Stimulated activated CD8-positive, alpha-beta memory T cell treated with anti-CD3 and anti-CD28 coated beads, Interleukin-12 subunit alpha, Interleukin-12 subunit beta, amount 100 ng/mL, for 1 hour (primary cell): ENCODE measurements at places on chromosomes 3 and 15.

DNA sequence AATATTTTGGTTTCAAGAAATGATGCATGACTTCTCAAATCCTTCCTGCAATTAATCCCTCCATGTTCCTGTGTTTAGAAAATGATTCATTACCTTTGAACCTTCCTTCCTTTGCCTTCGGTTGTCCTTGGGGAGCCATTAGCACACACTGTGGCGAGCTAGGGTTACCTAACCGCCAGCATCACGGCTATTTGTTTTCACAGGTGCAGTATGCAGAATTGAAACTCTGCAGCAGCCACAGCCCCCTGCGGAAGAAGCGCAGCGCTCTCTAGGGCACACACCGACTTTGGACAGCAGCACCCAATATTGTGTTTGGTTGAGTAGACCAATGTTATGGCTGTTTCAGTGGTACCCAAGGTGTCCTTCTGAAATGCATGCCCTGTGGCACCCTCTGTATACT is 247.4 kb downstream of the MCTP2 start:
- no peak for DNase-seq

- DNase-seq, result no peak
Observed at GRCh38 chr3:109188741-109189140, 52.2 kb downstream of the C3orf85 start.

DNA sequence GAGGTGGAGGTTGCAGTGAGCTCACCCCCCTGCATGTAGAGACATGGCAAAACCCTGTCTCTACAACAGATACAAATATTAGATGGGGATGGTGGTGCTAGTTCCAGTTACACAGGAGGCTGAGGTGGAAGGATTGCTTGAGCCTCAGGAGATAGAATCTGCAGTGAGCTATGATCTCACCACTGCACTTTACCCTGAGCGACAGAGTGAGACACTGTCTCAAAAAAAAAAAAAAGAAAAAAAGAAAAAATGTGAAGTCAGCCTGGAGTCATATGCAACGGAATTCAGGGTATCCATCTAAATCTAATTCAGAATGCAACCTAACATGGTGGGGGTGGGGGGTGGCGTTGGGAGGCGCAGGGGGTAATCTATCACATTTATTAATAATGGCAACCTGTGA is 37.1 kb upstream of the NR2F2 start:
- no peak for DNase-seq

GRCh38 chr15:88337993-88338392 is 81.5 kb upstream of the NTRK3 start:
- no peak for DNase-seq

DNA sequence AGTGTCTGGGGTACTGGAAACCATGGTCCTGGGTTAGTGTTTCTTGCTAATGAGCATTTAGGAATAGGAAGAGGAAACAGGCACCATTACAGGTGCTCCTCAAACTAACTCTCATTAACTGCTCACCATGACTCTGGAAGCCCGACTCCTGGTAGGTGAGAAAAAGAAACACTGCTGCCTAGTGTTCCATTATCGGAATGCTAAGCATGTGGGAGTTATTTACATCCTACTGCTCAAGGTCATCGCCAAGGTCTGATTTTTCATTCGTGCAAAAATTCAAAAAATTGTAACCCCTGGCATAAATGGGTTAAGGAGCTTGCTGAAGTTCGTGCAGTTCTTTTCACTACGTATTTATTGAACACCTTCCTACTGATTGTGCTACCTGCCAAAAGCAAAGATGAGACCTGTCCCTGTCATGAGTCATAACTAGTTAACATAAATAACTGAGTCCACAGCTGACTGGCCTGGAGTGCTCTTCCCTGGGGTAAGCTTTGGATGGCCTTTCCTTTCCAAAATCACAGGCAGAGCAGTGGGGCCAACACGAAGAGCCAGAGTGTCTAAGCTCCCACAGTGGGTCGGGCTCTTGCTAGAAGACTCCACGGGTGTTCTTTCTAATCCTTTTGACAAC is 22.7 kb upstream of the PAQR5 start:
- DNase-seq, result no peak

DNA sequence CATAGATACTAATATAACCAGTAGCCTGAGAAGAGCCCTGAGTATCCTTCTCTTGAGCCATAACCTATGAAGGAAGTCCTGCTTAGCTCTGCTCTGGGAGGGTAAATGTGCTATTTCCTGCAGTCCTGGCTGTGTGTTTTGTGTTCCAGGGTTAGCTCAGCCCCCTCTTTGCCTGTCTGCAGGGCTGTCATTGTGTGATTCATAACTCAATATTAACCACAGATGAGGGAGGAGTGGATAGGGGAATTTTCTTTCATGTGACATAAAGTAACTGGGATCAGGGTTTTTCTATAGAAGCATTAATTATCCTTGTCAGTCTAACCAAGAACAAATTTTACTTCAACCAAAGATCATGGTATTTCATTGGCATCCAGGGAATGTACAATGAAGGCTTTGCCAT is 183.3 kb upstream of the ZBTB20 start:
- DNase-seq, result no peak

DNA sequence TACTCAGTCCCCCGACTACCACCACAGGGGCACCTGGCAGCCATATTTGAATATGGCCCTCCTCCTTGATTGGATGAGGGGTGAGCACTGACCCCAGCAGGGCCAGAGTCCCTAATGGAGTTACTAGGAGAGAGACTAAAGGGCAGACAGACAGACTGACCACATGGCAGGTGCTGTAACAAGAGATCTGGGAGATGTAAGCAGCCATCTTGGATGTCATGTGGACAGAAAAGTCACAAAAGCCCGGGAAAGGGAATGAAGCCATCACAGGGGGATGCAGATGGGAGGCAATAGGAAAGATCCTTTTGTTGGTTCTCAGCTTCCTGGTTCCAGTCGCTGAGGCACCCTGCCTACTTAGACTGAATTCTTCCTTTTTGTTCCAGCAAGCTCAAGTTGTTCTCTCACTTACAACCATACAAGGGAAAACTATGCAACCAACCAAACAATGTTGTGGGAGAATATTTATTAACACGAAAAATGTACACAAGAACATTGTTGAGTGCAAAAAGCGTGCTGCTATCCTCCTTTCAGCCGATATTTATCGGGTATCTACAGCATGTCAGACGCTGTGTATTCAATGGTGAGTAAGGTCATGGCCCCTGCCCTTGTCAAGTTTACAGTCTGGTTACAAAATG is 511.6 kb upstream of the PROK2 start:
- DNase-seq, result no peak

- no peak for DNase-seq
Observed at GRCh38 chr3:140244893-140245292, 309.9 kb downstream of the CLSTN2 start.

- no peak for DNase-seq
Observed at GRCh38 chr3:59563072-59563605, 513.3 kb upstream of the CFAP20DC start.

DNA sequence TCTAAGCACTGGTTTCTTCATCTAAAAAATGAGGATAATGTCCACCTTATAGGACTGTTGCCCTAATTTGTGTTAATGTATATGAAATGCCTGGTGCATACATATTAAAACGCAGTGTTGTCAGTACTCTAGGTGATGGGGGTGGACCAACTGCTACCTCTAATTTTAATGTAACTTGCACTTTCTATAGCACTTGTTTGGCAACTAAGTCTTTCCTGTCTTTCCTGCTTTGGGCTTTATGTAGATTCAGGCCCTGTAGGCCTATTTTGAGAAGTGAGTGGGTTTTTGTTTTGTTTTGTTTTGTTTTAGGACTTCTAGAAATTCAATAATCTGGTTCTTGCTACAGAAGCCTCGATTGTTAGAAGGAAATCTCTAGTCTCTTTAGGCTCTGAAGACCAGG is 21.2 kb downstream of the SLC7A14 start:
- no peak for DNase-seq

DNA sequence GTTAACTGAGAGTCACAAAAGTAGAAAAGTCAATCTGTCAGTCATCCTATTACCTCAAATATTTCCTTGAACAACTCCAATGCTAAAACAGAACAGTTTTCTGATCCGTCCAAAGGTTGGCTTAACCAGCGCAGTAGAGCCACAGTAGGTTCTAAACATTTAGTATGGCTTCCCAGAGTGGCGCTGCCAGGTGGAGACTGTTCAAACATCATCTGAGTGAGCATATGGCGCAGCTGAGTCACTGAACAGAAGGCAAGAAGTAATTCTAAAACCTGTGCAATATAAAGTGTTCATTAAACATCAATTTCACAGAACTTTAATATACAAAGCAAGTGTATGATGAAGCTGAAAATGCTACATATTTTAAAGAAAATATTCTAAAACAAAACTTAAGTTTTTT is 19.9 kb downstream of the CIP2A start:
- no peak for DNase-seq

- no peak for DNase-seq
Observed at GRCh38 chr3:113844622-113845222, 6.1 kb downstream of the GRAMD1C start.

GRCh38 chr15:44545913-44546802 is 9.2 kb downstream of the EIF3J start:
- DNase-seq, result no peak

DNA sequence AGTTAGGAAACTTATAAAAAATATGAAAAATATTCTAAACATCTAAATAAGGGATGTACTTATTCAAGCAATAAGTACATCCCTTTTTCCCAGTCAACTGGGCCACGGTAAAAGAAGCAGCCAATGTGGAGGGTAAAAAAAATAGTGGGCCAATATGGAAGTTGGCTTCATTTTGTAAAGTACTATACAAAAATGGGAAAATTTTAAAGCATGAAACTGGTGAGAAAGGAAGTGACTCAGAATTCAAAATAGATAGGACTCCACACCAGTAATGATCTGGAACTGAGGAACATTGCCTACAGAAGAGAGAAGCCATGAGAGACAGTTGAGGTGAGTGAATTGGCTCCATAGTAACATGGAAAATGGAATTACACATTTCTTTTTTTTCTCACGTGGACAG is 108.9 kb downstream of the FNDC3B start:
- no peak for DNase-seq

DNA sequence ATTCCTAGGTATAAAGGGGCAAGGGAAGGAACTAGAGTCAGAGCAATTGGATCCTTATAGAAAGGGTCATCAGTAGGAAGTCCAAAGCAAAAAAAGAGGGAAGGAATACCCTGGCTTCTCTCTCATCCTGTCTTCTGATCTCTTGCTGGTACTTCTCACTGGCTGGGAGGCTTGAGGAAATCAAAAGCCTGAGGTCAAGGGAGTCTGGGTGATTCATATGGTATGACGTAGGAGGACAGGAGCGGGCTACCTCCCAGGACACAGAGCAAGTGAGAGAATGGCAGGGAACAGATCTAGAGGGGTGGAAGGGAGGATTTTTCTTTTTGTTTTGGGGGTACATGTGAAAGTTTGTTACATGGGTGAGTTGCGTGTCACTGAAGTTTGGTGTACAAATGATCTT is 76.0 kb downstream of the CFAP20DC start:
- no peak for DNase-seq

- DNase-seq, result no peak
Observed at GRCh38 chr3:126107203-126107939, 23.4 kb upstream of the SLC41A3 start.

DNA sequence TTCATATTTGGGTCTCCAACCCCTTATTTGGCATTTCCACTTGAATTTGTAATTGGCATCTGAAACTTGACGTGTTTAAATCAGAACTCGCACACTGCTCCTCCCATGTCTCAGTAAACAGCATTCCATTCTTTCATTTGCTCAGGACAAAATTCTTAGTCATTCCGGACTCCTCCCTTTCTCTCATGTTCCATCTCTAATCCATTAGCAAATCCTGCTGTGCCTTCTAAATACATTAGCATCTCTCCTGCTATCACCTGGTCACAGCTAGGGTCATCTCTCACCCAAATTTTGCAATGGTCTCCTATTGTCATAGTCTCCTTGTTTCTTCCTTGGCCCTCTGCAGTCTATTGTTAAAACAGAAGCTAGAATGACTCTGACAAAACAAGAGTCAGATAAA is 119.9 kb upstream of the CADPS start:
- DNase-seq, result no peak
